ENCODE measurements at places on chromosomes 2 and 18.

DNA sequence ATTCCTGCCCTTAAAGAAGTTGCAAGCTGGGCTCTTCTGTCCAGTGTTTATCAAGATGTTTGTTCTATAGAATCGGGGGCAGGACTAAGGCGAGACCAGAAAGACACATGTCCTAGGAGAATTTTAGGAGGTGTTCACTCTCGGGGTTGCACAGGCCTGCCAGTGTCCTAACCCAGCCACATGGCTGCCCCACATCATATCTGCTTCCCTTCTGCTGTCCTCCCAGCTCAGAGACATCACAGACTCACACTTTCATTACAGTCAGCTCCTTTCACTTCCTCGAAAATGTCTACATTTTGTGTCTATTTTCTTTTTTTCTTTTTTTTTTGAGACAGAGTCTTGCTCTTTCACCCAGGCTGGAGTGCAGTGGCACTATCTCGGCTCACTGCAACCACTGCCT is 10.7 kb upstream of the MRO start:
- DNase-seq: no peak

DNA sequence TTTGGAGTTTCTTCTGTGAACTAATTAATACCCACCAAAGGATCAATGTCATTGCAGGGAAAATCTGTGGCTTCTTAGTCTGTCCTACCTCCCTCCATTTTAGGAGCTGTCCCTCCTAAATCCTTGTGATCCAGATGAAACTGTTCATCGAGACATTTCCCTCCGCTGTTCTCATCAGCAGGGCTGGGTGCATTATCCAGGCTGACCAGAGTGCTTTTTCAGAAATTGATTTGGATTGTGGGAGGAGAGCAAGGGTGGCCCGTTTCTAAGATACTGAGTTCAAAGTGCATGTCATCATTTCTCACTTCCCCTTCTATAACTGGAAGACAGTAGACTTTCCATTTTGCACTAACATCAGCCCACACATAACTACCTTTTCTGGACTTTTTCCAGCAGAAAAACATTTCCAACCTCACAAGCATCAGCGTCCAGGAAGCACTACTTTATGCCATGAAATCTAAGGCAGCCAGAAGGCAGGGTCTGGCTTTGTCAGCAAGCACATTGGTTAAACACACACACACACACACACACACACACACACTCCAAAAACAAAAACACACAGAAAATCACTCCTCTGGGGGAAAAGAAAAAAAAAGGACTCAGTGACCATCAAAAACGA is 94.1 kb downstream of the ANKRD44 start:
- DNase-seq: no peak

DNA sequence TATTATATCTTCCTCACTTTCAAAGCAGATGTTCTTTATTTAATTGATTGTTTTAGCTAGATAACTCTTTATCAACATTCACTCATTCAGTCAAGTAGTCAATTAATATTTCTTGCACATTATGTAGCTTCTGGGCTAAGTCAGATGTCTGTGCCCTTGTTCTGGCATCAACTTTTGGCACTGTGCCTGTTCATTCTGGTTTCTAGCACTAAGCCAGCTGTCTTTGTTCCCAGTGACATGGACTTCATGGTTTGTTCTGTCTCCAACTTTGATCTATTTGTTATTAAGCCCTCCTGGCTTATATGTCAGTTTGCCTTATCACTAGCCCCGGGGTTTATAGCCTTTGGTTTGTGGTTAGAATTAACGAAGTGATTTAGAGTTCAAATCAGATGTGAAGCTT is 247.9 kb upstream of the SYT4 start:
- DNase-seq: no peak

DNA sequence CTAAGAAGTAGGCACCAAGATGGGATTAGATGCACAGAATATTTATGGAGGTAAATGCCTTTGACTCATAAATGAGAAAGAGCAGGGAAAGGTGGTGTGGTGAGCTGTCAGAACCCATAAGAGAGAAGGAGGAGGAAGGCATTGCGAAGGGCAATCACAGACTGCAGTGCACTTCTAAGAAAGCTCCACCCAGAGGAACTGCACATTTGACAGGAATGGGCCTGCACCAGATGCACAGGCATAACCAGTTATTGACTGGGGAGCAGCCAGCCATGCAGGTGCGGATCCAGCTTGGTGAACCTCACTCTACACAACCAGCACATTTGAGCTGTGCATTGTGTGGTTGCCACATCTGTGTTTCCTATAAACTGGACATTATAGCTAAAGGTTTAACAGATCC is 62.2 kb upstream of the L3MBTL4 start:
- DNase-seq: no peak

DNA sequence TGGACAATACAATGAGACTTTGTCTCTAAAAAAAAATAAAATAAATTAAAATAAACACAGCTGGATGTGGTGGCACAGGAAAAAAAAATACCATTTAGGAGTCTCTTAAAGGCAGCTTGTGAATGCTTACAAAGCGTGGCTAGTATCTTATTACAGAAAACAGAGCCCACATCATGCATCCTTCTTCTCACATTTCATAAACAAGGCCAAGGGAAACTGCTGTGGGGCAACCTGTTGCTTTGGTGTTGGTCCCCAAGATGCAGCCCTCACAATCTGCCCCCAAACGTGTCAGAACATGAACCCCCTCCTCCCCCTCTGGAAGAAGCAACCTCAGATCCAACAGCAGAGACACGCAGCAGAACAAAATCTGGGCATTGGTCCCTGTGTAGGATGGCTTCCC is 2.6 kb downstream of the SLC14A1 start:
- no peak for DNase-seq

DNA sequence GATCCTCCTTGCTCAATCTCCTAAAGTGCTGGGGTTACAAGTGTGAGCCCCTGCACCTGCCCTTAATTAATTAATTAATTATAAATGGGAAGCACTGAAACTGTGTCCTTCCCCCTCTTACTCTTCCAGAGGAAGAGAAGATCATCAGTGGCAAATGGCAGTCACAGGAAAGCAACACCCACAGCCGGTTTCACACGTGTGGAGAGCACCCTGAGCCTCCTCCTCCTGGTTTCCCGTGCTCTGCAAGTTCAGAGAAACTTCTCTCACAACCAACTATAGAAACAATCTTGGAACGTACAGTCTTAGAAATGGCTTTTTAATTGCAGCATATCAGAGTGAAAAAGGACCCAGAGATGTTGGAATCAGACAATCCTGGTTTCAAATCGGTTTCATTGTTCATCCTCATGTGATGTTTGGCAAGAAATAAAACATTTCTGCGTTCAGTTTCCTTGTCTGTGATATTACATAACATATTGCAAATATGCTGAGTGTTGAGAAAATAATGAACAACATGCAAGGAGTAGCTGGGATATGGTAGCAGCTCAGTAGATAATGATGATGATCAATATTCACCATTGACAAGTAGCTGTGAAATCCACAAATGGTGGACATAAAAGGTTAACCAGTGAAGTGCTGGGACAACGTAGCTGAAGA is 141.0 kb upstream of the KCTD1 start:
- no peak for DNase-seq

GRCh38 chr2:168912901-168913369 is 11.8 kb downstream of the G6PC2 start:
- no peak for DNase-seq

- peak; percentile 1 for DNase-seq
Observed at GRCh38 chr2:182642328-182642727, 73.7 kb upstream of the DNAJC10 start.

DNA sequence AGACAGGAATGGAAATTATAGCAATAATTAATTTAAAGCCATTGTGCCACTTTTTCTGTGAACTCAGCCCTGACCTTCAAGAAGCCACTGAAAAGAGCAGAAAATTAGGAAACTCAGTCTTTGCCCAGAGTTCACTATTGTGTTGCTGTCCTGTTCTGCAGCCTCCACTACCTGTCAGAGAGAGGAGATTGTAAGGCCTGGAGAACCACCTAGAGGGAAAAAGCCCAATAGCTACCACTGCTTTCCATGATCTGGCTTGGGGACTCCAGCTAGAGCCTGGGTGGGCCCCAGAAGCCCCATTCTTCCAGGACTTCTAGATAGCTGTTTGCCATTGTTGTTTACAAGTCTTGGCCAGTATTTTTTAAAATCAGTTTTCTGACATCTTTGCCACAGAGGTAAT is 176.1 kb upstream of the KLF7 start:
- DNase-seq: no peak

DNA sequence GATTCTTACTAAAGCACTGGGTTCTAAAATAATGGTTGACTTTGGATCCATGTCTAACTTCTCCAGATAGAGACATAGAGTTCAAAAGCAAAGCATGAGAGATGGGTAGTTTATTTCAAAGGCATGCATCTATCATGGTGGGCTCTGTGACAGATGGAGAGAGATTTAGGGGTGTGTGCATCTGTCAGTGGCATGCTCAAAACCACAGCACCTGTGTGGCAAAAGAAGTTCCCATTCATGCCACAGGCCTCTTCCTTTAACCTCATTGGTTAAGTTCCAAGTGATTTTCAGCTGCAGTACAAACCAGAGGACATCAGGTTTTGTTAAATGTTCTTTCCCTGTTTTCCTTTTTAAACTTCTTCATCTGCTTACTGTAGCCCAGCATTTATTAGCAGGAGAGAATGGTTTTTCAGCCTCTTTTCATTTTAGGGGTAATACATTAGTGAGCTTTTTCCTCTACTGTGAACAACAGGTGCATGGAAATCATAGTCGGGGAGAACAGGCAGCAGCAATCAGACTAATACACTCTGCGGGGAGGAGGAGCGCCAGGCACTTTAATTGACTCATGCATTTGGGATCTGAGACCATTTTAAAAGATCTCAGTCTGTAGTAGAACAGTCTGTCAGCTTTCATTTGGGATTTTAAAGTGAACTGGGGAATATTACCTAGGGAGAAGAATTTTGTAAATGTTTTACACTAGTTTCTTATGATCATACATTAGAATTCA is 52.4 kb upstream of the UPP2 start:
- no peak for DNase-seq

DNA sequence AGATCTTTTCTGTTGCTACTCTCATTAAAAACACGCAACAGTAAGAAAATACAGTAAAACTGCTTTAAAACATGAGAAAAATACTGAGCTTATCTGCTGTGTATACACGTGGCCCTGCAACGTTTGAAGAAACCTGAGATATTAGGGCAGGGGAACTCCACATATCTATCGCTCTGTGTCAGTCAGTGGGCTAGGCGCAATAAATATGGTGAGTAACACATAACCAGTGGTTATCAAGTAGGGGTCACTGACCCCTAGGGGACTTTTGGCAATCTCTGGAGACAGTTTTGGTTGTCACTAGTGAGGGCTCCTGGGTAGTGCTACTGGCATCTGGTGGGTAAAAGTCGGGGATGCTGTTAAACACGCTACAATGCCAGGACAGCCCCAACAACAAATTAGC is 14.9 kb downstream of the STAT1 start:
- DNase-seq: no peak

- DNase-seq: no peak
Observed at GRCh38 chr2:101628030-101628392, 69.5 kb upstream of the MAP4K4 start.

GRCh38 chr2:55949211-55949610 is 25.6 kb upstream of the EFEMP1 start:
- no peak for DNase-seq

DNA sequence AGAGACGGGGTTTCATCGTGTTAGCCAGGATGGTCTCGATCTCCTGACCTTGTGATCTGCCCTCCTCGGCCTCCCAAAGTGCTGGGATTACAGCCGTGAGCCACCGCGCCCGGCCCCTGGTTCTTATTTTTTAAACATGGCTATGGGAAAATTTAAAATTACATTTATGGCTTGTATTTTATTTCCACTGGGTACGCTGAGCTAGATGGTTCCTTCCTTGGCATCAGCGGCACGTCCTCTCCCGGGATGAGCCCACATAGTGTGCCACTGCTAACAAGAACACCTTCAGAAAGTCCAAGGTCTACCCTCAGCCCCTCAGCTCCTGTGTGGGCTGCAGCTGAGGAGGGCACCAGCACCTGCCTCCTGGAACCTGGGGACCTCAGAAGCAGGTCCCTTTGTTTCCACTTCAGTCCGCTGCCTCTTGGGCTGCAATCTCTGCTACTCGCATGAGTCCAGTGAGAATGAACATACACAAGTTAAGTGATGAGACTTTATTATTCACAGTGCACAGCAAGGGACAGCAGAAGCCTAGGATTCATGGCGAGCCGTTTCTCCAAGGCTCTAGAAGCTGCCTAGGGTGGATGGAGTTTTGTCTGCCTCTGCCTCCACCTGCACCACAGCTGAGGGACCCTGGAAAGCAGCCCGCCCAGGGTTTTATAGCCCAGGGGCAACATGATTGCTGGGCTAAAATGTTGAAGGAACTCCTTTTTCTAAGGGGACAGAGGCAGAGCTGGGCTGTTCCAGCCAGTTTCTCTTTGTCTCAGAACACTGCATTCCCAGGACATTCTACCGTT is 107.5 kb upstream of the TEX51 start:
- DNase-seq: no peak

- DNase-seq: no peak
Observed at GRCh38 chr2:200447139-200447855, 62.6 kb downstream of the KCTD18 start.

GRCh38 chr2:191030521-191031154 is 16.7 kb upstream of the STAT1 start:
- DNase-seq: no peak

GRCh38 chr2:190023860-190024259 is 38.7 kb downstream of the MSTN start:
- no peak for DNase-seq

DNA sequence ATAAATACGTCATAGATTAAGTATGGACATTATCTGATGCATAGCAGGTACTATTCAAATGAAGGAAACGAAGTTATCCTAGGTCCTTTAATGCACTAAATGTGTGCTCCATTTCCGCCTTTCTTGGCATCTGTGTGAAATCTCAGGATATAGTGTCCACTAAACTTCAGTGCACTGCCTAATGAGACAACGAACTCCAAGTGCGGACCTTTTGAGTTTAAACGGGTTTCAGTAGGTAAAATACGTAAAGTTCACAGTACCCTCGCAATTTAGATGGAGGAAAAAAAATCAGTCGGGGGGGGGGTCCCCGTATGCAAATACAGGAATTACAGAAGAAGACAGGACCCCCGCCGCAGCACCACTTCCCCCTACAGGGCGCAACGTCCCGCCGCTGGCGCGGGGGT is 729 bp upstream of the REL start:
- no peak for DNase-seq

GRCh38 chr2:36530178-36530982 is 67.6 kb downstream of the FEZ2 start:
- DNase-seq: no peak

DNA sequence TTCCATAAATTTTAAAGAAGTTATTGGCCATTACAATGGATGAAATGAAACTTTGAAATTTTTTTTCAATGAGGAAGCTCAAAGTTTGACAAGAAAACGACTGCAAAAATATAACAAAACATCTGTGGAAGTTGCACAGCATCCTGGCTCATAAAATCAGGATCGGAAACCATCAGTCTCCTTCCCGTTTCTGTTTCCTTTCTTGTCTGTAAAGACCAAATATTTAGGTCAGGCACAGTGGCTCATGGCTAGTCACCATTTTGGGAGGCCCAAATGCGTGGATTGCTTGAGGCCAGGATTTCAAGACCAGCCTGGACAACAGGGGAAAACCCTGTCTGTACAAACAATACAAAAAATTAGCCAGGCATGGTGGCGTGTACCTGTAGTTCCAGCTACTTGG is 27.6 kb upstream of the SSB start:
- DNase-seq: no peak

- no peak for DNase-seq
Observed at GRCh38 chr2:15750433-15750814, 158.8 kb downstream of the DDX1 start.

Measured in activated CD4-positive, alpha-beta T cell treated with anti-CD3 and anti-CD28 coated beads, Interleukin-2, amount 50 U/mL, for 4 hours (primary cell).